ENCODE measurements at places on chromosomes 2 and 18.

DNA sequence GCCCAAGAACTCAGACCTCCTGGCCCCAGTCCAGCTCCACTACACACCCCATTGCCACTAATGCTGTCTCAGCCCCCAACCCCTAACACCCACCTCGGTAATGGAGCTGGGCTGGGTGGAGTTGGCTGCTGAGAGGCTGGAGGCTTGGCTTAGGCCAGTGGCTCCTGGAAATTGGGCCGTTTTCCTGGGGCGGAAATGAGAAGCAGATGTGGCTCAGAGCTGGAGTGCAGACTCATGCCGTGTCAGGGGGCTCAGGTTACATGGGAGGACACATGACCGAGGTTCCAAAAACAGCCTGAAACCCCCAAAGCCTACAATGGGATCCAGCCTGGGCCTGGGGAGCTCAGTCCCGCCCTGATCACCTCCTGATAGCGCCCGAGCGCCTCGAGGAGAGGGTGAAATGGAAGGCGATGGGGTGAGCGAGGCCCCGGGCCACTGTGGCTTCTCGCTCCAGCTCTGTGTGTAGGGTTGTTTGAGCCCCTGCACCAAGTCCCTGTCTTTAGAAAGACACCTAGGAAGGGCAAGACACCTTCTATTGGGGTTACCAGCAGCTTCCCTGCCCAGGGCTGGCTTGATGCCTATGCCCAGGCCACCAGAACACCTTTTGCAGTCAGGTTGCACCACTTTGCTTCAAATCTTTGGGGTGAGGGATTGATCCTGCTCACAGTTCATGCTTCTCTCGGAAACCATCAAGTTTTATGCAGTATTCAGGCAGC is 175.7 kb upstream of the HAAO start:
- DNase-seq = no peak

- DNase-seq = no peak
These were observed 22.2 kb downstream of the KCNG2 start for GRCh38 chr18:79819968-79820351.

- no peak for DNase-seq
These were observed 218.2 kb downstream of the RAD51AP2 start for GRCh38 chr2:17299891-17300540.

DNA sequence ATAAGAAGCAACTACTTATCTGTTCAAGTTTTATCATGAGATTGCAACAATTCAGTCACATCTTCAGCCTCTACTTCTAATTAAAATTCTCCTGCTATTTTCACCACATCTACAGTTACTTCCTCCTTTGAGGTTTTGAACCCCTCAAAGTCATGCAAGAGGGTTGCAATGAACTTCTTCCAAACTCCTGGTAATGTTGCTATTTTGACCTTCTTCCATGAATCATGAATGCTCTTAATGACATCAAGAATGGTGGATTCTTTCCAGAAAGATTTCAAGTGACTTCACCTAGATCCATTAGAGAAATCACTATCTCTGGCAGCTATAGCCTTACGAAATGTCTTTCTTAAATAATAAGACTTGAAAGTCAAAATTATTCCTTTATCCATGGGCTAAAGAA is 1052.8 kb upstream of the NRXN1 start:
- no peak for DNase-seq

GRCh38 chr2:232896111-232896510 is 26.0 kb downstream of the SNORC start:
- DNase-seq = no peak

- no peak for DNase-seq
These were observed 22.7 kb upstream of the ETAA1 start for GRCh38 chr2:67374481-67374880.

Measured in activated CD8-positive, alpha-beta memory T cell treated with anti-CD3 and anti-CD28 coated beads for 1 hour (primary cell).